ENCODE measurements at places on chromosomes 11 and 22.
A peak's percentile ranks its signal among the peaks of the same experiment; 100 is the strongest.

GRCh38 chr11:48123254-48123875 lies 93.2 kb upstream of the OR4B1 start:
- no peak for DNase-seq

DNA sequence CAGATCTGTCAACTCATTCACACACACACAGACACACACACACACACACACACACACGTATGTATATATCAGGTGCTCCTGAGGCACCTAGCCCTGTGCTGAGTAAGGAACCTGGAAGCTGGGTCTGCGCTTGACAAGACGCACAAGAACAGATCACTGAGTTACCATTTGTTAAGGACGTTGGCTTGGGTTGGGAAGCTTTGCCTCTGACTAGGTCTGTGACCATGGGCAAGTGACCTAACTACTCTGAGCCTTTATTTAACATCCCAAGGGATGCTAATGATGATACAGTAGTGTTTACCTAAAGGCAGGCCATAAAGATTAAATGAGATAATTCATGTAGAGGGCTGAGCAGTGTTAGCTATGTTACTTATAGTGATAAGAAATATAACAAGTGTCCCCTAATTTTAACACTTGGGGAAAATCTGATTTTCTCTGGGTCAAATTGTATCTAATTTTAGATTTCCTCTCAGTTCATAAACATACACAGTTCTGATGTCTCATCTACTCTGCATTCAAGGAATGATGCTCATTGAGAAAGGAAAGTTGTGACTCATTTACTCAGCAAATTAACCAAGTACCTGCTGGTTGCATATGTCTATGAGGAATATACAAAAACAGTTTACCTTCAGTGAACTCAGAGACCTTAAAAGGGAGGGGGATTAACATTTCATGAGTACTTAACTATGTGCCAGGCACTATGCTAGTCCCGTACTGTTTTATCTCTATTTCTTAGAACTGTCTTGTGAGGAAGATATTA lies 13.6 kb downstream of the RNF185 start:
- DNase-seq: peak; percentile 37

GRCh38 chr22:47164514-47165337 lies 402.3 kb downstream of the TBC1D22A start:
- DNase-seq: no peak

- no peak for DNase-seq
Observed at GRCh38 chr11:102614485-102614884, 10.6 kb downstream of the MMP20 start.

DNA sequence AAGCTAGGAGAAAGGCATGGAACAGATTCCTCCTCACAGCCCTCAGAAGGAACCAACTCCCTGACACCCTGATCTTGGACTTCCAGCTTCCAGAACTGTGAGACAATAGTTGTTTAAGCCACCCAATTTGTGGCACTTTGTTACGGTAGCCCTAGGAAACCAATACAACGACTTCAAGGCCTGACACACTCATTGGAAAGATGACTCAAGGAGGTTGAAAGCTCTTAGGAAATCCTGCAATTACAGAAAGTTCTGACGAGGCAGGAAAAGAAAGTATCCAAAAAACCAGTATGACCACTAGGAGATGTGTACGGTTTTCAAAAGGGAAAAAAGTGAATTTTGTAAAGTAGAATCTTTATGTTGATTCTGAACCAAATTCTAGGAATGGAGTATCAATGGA lies 161.4 kb downstream of the SWAP70 start:
- no peak for DNase-seq

- DNase-seq: no peak
Observed at GRCh38 chr11:92703449-92703830, 266.0 kb upstream of the MTNR1B start.

- no peak for DNase-seq
Observed at GRCh38 chr22:37404091-37404490, 23.2 kb downstream of the ELFN2 start.

DNA sequence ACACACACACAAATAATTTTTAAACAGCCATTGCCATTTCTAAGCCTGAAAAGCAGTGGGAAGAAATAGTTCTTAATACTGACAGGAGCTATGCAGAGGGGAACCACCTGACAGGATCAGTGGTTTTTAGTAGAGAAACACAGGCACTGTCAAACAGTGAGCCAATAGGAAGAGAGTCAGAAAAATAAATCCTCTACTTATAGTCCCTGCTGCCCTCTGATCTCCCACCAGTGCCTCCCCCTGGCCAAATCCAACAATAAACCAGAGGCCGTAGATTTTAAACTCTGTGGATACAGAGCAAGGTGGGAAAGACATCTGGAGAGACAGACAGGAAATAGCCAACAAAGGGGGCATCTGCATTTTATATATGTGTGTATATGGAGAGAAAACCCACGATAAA lies 7.9 kb upstream of the OR56B4 start:
- no peak for DNase-seq

- DNase-seq: no peak
Observed at GRCh38 chr11:120702656-120703055, 191.1 kb downstream of the GRIK4 start.

- DNase-seq: no peak
Observed at GRCh38 chr11:6856871-6857270, 6.0 kb upstream of the OR10A2 start.

DNA sequence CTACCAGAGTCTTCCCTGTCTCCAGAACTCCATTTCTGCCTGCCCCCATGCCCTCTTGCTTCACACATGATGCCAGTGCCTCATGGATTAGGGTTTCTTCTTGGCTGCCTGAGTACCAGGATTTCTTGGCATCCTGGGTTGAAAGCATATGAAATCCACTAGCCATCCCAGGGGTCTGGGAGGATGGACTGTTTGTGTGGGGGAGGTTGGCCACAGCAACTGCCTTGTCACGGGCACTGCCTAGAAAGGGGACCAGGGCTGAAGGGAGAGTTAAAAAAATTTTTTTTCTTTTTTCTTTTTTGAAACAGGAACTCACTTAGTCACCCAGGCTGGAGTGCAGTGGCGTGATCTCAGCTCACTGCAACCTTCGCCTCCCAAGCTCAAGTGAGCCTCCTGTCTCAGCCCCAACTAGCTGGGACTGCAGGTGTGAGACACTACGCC lies 4.2 kb downstream of the USP35 start:
- no peak for DNase-seq

DNA sequence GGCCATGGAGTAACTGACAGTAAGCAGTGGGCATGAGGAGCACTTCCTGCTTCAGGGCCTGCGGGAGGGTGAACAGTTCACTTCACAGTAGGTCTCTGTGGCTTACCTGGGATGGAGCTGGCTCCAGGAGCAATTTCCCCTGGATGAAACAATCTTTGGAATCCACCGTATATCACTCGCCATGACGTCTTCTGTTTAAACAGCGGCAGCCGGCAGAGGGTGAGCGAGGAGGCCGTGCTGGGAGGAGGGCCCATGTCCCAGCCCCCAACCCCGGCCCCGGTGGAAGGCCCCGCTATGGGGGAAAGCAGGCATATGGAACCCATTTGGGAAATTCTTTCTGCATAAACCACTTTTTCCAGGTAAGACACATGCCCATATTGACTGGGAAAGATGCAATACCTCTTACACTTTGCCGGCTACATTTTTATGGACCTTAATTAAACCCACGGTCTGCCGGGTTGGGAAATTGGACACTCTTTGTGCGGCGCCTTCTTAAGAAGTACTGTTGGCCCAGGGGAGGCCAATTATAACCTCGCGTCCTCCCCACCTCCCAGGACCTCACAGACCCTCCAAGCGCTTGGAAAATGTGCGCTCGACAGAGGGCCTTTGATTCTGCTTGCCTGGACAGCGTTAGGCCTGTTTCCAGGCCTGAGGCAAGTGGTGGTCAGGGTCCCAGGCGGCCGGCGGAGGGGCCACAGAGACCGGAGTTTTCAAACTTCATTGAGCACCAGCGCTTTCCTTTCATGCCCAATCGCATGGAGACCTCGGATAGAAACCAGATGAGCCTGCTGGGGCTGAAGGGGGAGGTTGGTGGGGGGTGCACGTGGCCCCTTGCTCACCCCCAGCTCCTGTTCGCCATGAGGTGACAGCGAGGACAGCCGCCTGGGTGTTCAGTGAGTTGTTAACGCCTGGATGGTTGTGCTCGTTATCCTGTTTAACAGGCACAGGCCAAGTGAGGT lies 40.4 kb downstream of the SMIM38 start:
- DNase-seq: no peak

DNA sequence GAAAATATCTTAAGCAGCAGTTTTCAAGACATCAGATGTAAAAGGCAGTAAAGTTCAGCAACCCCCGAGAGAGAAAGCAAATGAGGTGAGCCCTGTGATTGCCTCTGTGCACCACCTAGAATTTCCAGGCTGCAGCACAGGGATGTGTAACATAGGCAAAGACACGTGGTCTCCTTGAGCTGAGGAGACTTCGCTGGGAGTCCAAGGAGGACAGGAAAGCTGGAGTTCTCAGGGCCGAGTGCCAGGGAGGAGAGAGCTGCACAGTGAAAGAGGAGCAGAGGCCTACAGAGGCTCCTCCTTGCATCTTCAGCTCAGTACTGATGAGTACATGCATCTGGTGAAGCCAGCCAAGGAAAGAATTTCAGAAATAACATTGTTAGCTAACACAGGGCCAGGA lies 17.6 kb upstream of the TOLLIP start:
- no peak for DNase-seq

DNA sequence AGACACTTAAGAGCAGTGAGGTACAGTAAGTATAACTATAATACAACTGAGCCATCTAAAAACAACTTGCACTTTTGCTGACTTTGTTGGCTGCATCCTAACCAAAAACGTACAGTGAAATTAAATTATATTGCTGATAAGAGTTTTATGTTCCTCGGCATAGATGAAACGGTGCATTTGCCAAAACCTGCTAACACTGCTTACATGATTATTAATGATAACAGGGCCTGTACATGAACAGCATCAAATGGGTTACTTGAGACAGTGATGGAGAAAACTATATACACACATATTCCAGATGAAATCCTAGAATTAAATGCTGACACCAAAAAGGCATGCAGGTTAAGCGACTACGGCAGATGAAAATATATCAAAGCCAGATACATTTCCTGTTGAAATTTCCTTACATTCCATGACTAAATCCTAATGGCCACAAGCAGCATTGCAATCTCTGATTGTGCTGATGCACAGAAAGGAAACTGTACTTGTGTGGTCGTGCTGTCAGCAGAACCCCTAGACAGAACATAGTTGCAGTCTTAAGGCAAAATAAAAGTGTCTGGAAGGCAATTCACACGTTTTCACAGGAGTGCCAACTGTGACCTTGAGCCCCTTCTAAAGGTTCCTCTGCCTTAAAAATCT lies 143.9 kb downstream of the CADM1 start:
- no peak for DNase-seq

- no peak for DNase-seq
Observed at GRCh38 chr11:13366266-13367026, 88.9 kb downstream of the BMAL1 start.

DNA sequence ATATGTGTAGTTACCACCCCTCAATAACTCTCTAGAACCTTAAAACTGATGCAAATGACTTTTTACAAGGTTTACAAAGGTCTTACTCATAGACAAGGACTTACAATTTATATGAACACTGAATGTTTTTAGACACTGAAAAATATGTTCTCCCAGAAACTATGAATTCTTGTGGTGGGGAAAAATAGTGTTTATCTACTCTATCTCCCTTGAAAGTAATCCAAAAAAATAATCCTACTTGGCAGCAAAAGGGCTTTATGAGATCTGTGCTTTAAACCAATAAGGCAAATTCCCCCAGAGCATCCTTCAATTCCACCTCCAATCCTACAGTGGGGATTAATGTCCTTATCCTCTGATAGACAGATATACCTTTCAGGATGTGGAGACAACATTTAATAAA lies 1984.1 kb upstream of the RAG2 start:
- DNase-seq: peak; percentile 5

DNA sequence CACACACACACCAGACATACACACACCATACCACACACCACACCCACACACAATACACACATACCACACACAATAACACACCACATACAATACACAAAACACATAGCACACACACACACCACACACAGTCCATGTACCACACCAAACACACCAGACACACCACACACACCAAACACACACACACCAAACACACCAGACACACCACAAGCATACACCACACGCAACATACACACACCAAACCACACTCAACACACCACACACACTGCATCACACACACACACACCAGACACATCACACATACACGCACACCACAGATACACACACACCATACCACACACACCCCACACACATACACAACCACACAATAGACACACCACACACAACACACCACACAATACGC lies 54.8 kb downstream of the IGSF9B start:
- DNase-seq: no peak

DNA sequence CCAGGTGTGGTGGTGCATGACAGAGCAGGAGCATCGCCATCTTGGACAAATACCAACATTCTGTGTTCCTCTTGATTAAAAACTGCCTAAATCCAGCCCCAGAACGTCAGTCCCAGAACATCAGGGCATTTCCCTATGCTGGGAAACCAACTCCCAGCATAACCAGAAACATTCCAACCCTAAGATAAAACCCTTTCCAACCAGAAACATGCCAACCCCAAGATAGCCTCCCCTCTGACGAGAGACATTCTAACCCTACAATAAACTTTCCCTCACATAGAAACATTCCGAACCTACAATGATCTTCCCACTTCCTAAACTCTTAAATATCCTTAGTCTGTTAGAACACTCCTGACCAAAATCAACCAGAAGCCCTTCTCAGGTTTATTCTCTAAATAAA lies 11.6 kb downstream of the PLAAT4 start:
- DNase-seq: no peak

GRCh38 chr11:13674799-13675509 lies 6.5 kb downstream of the FAR1 start:
- no peak for DNase-seq

DNA sequence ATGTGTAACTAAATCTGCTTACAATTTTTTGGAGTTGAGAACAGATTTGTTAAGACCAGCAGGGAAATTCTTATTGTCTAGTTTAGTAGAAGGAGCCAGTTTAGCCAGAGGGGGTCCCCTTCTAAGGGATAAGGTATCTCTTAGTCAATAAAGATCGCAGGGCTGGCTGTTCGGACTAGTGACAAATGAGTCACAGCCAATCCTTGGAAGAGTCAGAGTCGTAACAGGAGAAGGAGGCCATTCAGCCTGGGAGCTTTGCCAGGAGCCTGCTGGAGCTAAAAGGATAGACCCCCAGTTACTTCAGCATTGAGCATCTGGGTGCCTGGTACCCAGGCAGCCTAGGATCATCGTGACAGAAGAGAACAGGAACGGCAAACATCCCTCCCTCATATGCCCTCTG lies 191.6 kb upstream of the ARHGAP20 start:
- no peak for DNase-seq
